ENCODE measurements at places on chromosomes 5 and 9.

DNA sequence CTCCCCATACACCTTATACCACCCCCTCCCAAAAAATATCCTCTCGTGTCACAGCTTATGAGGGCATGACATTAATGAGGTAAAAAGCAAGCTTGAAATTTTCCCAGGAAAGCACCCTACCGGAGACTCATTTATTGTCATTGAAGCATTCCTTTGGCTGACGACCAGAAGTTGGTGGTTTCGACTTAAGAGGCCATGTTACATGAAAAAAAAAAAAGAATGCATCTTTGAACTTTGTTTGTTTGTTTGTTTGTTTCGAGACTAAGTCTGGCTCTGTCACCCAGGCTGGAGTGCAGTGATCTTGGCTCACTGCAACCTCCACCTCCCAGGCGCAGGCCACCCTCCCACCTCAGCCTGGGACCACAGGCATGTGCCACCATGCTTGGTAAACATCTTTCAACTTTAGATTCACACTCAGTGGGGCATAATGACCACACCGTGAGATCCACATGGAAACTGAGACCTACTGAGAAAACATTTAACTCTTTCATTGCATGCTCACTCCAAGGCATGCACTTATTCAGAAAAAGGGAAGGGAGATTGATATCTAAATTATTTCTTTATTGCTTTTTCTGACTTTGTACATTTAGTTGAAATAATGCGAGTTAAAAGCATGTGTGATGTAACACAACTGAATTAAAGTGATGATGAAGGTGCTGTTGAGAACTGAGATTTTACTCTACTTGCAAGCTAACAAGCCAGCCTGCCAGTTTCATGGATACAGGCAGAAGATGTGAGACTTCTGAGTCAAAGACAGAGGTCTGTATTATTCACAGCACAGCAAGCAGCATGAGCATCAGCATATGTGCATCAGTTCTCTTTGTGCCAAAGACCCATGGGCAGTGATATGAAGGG, 5.1 kb upstream of the RAB14 start:
- no peak for DNase-seq

- no peak for DNase-seq
Observed at GRCh38 chr5:135343413-135343812, 55.6 kb downstream of the MACROH2A1 start.

GRCh38 chr5:58887721-58888409, 305.0 kb downstream of the RAB3C start:
- DNase-seq: no peak

GRCh38 chr5:79229357-79230174, 6.4 kb upstream of the JMY start:
- DNase-seq: no peak

DNA sequence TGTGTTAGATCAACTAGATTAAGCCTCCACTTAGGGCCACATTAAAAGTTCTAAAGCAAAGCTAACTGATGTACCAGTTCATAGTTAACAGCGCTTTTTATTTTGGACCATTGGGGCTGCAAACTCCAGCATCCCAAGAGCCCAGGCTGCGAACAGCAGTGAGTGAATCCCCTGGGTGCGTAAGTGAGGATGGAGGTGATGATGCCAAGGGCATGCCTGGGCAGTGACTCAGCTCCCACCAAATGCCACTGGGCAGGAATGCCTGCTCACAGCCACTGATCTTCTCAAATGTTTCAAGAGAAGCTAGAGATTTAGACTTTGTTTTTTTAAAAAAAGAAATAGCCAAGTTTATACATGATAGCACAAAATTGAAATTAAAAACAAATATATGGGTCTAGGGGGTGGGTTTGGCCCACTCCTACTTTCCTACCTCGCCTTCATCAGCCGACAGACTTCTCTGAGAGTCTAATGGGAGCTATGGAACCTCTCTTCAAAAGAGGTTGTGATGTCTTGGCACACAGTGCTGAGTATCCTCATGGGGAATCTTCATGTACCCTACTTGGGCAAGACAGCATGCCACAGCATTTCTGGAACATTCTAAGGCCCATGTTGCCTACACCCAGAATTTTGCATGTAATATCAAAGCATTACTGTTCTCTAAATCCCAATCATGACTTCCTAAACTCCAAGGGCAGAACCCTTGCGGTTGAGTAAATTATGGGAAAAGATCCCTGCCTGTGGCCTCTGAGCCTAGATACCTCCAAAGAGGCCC, 398.1 kb downstream of the EBF1 start:
- no peak for DNase-seq

- no peak for DNase-seq
Observed at GRCh38 chr9:89923961-89924504, 319.2 kb downstream of the GADD45G start.

GRCh38 chr5:370959-371810, 49.7 kb downstream of the AHRR start:
- no peak for DNase-seq

GRCh38 chr5:61332358-61332749, 296 bp downstream of the ZSWIM6 start:
- DNase-seq: no peak

DNA sequence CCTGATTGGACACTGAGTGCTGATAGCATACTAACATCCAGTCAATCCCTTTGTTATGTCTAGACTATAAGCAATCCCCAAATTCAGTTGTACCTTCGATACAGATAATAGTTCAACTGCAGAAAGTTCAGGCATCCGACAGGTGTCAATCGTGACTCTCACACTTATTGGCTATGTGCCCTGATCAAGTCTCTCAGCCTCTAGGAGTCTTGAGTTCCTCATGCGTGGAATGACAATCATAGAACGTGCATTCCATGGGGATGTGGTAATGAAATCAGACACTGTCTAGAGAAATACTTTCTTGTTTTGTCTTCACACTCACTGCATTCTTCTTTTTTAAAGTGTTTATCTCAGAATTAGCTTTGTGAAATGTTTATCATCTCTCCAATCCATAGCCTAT, 4.8 kb downstream of the ANKRD34B start:
- no peak for DNase-seq

- DNase-seq: no peak
Observed at GRCh38 chr5:74903165-74903787, 37.1 kb upstream of the FAM169A start.

DNA sequence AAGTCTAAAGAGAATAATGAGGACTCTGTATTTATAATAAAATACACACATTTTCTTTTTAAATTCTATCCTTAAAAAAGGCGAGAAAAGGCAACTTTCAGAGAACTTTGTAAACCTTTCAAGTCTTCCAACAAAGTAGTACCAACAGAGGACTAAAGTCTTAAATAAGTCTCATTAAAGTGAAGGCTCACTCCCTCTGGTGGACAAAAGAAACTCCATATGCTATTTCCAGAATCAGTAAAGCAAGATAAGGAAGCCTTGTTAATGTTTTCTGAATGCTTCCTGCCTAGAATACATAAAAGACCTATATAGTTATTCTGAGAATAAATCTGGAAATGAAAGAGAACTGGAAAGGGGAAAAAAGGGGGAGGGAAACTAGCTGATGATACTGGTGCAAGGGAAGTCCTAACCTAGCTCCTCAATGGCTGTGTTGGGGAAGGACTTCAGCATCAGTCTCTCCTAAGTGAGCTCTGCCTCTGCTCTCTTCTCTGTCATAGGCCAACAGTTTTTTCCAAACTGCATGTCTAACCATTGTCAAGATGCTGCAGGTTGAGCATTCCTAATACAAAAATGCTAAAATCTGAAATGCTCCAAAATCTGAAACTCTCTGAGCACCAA, 7.2 kb downstream of the HMGCS1 start:
- peak; percentile 46 for DNase-seq

DNA sequence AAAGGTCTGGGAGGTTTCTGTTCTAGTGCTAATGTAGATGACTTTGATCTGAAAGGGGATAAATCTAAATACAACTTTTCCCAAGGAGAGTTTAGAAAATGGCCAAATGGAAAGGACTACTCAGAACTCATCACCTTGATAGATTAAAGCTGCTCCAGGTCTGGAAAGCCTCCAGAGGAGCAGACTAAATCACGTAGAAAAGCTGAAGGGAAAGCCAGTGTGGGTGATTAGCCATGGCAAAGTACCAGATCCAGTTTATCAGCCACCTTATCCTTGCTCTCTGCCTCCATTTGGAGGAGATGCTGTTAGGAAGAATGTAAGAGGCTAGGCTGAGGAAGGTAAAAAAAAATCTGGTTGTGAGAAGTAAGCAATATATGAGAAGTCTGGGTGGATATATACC, 120.7 kb upstream of the RAI14 start:
- DNase-seq: no peak

- DNase-seq: no peak
Observed at GRCh38 chr5:62977661-62978060, 399.0 kb downstream of the LRRC70 start.

DNA sequence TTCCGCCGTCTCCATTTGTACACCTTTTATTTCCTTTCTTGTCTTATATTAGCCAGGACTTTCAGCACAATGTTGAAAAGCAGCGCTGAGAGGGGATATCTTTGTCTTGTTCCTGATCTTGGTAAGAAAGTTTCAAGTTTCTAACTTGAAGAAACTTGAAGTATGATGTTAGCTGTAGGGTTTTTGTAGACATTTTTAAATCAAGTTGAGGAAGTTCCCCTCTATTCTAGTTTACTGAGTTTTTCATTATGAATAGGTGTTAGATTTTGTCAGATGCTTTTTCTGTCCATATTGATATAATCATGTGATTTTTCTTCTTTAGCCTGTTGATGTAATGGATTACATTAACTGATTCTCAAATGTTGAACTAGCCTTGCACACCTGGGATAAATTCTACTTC, 425.7 kb downstream of the PIK3R1 start:
- no peak for DNase-seq

DNA sequence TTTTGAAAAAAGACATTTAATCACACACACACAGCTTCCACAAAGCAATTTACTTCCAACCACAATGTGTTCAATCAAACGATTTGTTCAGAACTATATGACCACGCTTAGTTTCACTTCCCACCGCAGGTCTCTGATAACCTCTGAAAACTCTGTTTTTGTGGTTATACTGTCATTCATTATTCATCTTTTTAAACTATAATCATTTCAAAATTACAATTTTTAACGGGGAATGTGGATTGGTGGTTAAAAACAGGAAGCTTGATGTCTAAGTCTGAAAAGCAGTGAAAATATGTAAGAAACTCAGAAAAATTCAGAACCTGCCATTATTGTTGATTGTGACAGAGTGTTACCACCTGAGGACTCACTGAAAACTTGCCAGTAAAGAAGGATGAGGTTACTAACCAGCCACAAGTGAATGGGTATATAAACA, 12.7 kb upstream of the TMEM174 start:
- no peak for DNase-seq

GRCh38 chr5:169778622-169779596, 141.8 kb downstream of the DOCK2 start:
- DNase-seq: no peak

DNA sequence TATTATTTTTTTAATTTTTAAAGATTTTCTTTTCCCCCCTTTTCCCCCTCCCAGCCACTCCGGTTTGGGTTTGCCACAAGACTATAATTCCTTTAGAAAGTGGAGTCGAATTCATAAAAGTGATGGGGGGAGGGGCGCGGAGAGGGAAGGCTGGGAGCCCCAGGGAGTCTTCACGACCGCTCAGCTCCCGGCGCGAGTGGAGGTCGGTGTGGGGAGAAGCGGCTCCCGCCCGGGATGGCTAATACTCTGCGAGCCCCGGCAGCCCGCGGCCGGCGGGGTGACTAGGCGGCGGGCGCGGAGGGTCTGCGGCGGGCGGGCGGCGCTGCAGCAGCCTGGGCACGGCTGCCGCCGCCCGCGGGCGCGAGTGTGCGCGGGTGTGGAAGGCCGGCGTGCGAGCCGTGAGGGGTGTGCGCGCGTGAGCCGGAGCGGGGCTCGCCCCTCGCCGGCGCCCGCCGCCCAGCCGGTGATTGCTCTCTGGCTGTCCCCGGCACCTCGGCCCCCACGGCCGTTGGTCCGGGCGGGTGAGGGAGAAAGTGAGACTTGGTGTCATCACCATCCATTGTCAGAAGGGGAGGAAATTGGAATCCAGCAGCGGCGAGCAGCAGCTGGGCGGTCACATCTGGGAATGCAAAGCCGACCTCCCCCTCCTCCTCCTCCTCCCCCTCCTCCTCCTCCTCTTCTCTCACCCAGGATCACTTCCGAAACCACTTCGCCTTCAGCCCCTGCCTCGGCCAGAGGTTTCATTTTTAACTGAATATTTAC, at the start of gene PARP8:
Gene PARP8 (plus strand): TSS at position 377 of the 762 bp plus-strand sequence. CDS start 459 bp downstream, outside the sequence.
- DNase-seq: no peak

DNA sequence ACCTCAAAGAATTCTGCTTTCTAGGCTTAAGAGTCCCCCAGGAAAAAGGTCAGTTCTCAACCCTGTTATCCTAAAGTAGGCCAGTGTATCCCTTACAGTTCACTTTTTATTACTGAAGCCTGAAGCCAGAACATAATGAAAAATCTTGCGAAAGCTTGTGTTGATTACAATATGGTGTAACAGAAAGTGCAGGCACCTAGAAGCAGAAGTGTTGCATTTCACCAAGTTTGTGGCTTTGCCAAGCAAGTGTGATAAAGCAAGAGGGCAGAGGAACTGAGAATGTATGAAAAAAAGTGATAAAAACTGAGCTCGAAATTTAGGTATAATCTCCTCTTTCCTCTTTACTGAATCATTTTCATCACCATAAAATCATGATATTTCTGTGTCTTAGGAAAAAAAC, 26.2 kb downstream of the AGTPBP1 start:
- DNase-seq: no peak

Data from NCI-H2081 treated with DMSO at 0.1 percent for 48 hours (cell line).